ENCODE measurements at places on chromosomes 2 and 18.

DNA sequence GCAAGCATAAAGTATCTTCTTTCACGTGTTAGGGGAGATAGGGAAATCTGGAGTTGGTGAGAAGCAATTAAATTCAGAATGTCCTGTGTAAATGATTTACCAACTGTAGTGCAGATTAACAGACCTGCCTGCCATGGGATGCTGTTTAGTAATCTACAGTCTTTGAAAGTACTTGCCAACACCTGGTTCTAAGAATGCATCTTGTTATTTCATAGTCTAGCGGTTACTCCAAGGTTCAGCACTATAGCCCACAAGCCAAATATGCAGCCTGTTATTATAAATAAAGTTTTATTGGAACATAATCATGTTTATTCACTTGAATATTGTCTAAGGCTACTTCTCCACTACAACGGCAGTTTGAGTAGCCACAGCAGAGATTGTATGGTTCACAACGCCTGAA is 100.8 kb downstream of the OSBPL6 start:
- H3K36me3 ChIP-seq: no peaks in the 10 kb centered on the region
- H3K27ac ChIP-seq: no peak overlapping the region
- no peak for DNase-seq
- no peak overlapping the region for H3K4me3 ChIP-seq
- no peaks in the 10 kb centered on the region for H3K27me3 ChIP-seq
- H3K4me1 ChIP-seq: no peaks in the 10 kb centered on the region

- no peaks in the 10 kb centered on the region for H3K27me3 ChIP-seq
- no peak for DNase-seq
- H3K36me3 ChIP-seq: no peaks in the 10 kb centered on the region
- no peak overlapping the region for H3K27ac ChIP-seq
- no peak overlapping the region for H3K4me3 ChIP-seq
- no peaks in the 10 kb centered on the region for H3K4me1 ChIP-seq
Measured at GRCh38 chr2:228432116-228432515, 250.6 kb upstream of the SPHKAP start.

DNA sequence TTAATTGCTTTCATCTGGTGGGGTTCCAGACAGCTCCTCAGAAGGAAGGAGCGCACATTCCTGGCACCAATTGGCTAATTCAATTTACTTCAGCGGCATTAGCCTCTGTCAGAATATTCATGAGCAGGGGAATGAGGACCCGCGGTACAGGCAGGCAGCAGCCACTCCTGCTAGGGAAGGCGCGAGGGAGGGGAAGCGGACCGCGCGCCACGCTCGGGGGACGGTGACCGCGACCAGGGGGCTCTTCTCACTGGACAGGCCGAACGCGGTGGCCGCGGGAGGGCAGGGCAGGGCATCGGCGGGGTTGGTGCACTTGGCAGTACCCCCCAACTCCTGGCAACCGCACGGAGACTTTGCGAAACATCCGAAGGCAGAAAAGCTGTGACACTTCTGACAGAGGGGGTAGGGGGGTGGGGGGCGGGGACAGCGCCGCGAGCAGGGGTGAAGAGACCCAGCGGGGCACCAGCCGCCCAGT is at the start of gene CDH20:
Gene CDH20, plus strand, starts transcription at position 160 of the 475 bp plus-strand sequence.
- H3K4me3 ChIP-seq: no peak within 1 kb of the TSS
- no peak for DNase-seq
- no peaks in the 10 kb centered on the region for H3K36me3 ChIP-seq

GRCh38 chr18:79608999-79609461 is 70.6 kb upstream of the CTDP1 start:
- no peaks in the 10 kb centered on the region for H3K27me3 ChIP-seq
- no peak overlapping the region for H3K27ac ChIP-seq
- no peaks in the 10 kb centered on the region for H3K4me1 ChIP-seq
- H3K36me3 ChIP-seq: no peaks in the 10 kb centered on the region
- H3K4me3 ChIP-seq: no peak overlapping the region
- DNase-seq: no peak

- H3K27me3 ChIP-seq: no peaks in the 10 kb centered on the region
- peaks cover 22% of the 10 kb centered on the region for H3K4me1 ChIP-seq
- H3K36me3 ChIP-seq: no peaks in the 10 kb centered on the region
- peak; percentile 21 for DNase-seq
Measured at GRCh38 chr2:218166791-218167190, at the start of gene CXCR1. Gene CXCR1 (minus strand): TSS chr2:218166962. CDS start chr2:218165211, 1,751 bp downstream.

- no peaks in the 10 kb centered on the region for H3K36me3 ChIP-seq
- H3K27me3 ChIP-seq: no peaks in the 10 kb centered on the region
- H3K27ac ChIP-seq: no peak overlapping the region
- no peak overlapping the region for H3K4me3 ChIP-seq
- DNase-seq: no peak
- H3K4me1 ChIP-seq: no peaks in the 10 kb centered on the region
Measured at GRCh38 chr2:165376571-165376975, 92.9 kb upstream of the CSRNP3 start.

DNA sequence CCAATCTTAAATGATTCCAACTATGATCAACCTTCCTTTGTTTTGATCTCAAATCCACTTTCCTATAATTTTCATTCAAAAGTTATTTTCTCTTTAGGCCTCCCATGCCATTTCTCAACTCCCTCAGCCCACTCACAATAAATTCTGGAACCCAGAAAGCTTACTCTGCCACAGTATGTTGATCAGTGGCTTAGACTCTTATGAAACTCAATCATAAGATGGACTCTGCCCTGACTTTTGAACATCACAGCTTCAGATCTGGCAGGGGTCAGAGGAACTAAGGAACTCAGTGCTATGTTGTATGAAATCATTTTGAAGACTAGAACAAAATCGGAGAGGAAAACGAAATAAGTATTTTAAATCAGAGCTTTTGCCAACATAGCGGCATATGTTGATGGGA is 59.8 kb upstream of the LGALSL start:
- H3K27ac ChIP-seq: no peak overlapping the region
- no peaks in the 10 kb centered on the region for H3K27me3 ChIP-seq
- H3K36me3 ChIP-seq: no peaks in the 10 kb centered on the region
- DNase-seq: no peak

DNA sequence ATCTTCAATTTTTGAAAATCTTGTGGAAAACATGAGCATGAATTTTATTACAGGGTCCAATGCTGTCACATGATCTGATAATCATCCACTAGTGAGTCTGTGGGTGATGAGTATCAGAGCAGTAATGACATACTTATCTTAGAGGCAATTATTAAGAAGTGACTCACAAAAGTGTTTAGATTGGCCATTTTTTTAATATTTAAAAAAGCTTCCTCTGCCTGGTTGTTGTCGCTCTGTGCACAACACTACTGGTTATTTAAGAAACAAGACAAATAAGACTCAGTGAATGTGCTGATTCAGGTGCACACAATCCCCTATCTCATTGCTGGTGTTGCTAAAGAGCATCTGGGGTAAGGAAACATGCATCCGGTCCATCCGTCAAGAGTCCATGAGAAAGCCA is 665.8 kb upstream of the ZEB2 start:
- no peaks in the 10 kb centered on the region for H3K27me3 ChIP-seq
- no peak for DNase-seq
- no peak overlapping the region for H3K27ac ChIP-seq
- no peak overlapping the region for H3K4me3 ChIP-seq
- H3K4me1 ChIP-seq: no peaks in the 10 kb centered on the region
- H3K36me3 ChIP-seq: no peaks in the 10 kb centered on the region

DNA sequence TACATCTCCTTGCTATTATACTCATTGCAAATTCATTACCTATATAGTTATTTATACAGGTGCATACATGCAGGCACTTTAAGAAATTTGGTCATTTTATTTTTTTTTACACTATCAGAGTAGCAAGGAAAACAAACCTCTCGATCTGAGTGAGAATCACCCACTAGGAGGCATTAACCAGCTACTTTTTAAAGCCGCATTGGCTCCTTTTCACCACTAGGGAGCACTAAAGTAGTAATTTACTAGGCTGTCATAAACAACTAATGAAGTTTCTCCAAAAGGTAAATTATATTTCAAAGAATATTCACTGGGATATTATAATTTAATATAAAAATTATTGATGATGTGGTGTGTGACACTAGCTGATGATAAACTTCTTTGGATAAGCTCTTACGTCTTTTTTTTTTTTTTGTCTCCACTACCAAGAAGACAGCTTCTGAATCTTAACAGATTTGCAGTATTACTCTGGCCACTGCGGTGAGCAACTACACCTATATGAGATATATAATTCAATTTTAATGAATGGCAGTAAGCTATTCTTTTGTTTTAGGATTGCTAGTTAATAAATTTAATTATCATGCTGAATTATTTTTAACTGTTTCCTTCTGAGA is 101.9 kb downstream of the NOL4 start:
- H3K27ac ChIP-seq: no peak overlapping the region
- no peak for DNase-seq
- no peaks in the 10 kb centered on the region for H3K4me1 ChIP-seq
- no peaks in the 10 kb centered on the region for H3K27me3 ChIP-seq

DNA sequence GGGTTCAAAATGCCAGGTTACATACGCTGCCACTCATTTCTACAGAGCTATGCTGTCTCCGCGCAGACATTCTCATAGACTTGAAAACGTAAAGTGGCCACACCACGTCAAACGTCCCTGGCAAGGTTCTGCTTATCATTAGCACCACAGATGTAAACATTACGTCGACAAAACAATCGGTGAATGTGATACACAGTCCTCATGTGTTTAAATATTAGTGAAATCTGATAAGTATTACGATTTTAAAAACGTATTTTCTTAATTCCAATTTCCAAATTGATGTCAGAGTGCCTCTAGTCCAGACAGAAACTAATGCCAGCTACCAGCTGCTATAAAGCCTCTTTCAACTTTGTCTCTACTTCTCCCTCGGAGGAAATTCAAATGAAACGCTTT is 1.2 kb downstream of the STK17B start:
- H3K4me1 ChIP-seq: peaks cover 39% of the 10 kb centered on the region
- no peak for DNase-seq
- no peaks in the 10 kb centered on the region for H3K27me3 ChIP-seq
- peak overlapping the region; percentile 94 for H3K27ac ChIP-seq
- H3K36me3 ChIP-seq: peaks cover 27% of the 10 kb centered on the region
- peak overlapping the region; percentile 98 for H3K4me3 ChIP-seq

DNA sequence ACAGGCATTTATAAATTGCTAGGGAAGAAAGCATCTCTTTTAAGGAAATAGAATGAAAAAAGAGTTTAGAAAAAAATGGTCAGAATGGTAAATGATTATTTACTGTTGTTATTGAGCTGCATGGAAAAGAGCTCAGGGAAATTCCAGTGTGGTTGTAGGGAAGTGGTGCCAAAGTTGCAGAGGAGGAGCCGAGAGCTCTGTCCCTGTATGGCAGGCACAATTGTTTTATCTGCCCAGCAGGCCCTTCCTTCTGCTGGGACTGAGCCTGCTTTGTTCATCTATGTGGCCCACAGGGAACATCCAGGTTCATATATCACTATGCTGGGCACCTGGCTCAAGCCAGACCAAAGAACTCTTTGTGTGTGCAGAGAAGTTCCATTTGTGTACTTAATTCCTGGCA is 80.8 kb upstream of the AGAP1 start:
- H3K27ac ChIP-seq: no peak overlapping the region
- no peaks in the 10 kb centered on the region for H3K27me3 ChIP-seq
- no peak overlapping the region for H3K4me3 ChIP-seq

DNA sequence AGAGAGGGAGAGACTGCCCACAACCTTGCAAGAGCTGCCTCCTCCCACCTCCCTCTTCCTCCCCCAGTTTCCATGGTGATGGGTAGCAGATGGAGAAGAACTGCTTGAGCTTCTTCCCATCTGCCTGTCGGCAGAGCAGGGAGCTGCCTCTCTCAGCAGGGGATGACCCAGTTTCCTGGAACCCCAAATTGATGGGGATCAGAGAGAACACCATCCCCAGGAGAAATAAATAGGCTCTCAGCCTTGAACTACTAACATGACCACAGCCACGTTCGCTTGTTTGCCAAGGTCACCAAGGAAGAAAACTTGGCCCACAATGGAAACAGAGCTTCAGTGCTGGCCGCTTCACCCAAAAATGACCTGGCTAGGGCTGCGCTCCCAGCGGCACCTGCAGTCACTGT is 82.2 kb downstream of the ADD2 start:
- H3K27ac ChIP-seq: no peak overlapping the region
- no peaks in the 10 kb centered on the region for H3K27me3 ChIP-seq
- no peak overlapping the region for H3K4me3 ChIP-seq
- no peak for DNase-seq
- no peaks in the 10 kb centered on the region for H3K36me3 ChIP-seq
- H3K4me1 ChIP-seq: no peaks in the 10 kb centered on the region

DNA sequence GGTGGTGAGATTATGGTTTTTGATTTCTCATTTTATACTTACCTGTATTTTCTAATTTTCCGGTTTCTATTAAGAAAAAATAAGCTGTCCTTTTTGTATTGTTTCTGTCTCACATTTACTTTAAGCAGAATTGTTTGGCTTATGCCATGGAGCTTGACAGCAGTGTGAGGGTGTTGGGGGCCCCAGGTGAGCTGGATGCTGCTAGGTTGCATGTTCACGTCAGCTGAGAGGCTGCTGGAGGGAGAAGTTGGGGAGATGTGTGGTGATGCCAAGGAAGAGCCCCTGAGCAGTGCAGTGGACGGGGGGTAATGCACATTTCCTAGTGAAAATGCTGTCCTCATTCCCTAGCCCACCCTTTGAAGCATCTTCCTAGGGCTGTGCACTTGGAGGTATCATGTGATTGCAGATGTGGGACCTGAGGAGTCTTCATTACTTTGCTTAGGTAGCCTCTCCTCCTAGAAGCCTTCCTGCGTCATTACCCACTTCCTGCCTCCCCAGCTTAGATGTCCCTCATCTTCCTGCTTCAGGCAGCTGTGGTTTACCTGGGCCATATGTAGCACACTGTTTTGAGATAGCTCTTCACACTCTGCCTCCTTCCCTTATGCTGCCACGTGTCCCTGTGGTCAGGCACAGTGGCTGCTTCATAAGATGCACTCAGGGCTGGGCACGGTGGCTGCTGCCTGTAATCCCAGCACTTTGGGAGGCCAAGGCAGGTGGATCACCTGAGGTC is 16.2 kb downstream of the ATG16L1 start:
- peak; percentile 82 for DNase-seq
- H3K36me3 ChIP-seq: peaks cover 45% of the 10 kb centered on the region
- H3K4me1 ChIP-seq: peaks cover 42% of the 10 kb centered on the region
- peak overlapping the region; percentile 13 for H3K4me3 ChIP-seq
- H3K27ac ChIP-seq: peak overlapping the region; percentile 83

GRCh38 chr2:200359552-200359951 is 53.1 kb downstream of the SPATS2L start:
- DNase-seq: no peak
- no peaks in the 10 kb centered on the region for H3K36me3 ChIP-seq
- H3K27me3 ChIP-seq: no peaks in the 10 kb centered on the region
- no peak overlapping the region for H3K27ac ChIP-seq
- no peaks in the 10 kb centered on the region for H3K4me1 ChIP-seq
- H3K4me3 ChIP-seq: no peak overlapping the region
